ENCODE measurements at places on chromosomes 2 and 18.

- H3K36me3 ChIP-seq: no peaks in the 10 kb centered on the region
- no peak overlapping the region for H3K27ac ChIP-seq
- no peak for DNase-seq
- H3K4me1 ChIP-seq: no peaks in the 10 kb centered on the region
Observed at GRCh38 chr2:86661333-86661732, 37.7 kb upstream of the RNF103 start.

GRCh38 chr18:44564922-44565321, 115.8 kb upstream of the SETBP1 start:
- no peak overlapping the region for H3K4me3 ChIP-seq
- no peaks in the 10 kb centered on the region for H3K36me3 ChIP-seq
- no peaks in the 10 kb centered on the region for H3K27me3 ChIP-seq

- H3K27ac ChIP-seq: no peak overlapping the region
- no peaks in the 10 kb centered on the region for H3K36me3 ChIP-seq
- no peaks in the 10 kb centered on the region for H3K27me3 ChIP-seq
- DNase-seq: no peak
- no peak overlapping the region for H3K4me3 ChIP-seq
Observed at GRCh38 chr2:74564222-74564621, 9.7 kb downstream of the DOK1 start.

DNA sequence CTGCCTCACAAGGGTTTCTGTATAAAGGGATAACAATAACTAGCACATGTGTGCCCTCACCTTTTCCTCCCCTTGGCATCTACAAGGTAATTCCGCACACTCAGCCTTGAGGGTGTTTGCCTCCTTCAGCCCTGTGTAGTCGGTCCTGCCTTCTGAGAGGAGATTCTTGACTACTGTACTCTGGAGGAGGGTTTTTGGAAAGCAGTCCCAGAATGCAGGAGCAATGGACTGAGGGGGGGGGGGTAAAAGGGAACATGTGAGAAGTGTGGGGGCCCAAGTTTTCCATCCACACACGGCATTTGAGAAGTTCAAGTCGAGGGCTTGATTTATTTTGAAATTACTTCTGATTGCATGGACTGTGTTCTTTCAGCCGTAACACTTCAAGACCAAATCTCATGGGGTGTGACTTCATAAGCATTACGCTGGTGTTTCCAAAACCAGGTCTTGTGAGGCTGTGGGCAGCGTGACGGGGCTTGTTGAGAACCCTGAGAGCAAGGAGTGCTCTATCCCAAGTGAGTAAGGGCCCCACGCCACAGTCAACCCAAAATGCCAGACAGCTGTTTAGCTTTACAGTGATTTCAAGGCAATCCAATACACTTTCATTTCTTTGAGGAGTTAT, 198.7 kb upstream of the MEIS1 start:
- DNase-seq: no peak
- H3K36me3 ChIP-seq: no peaks in the 10 kb centered on the region
- no peak overlapping the region for H3K4me3 ChIP-seq
- no peaks in the 10 kb centered on the region for H3K27me3 ChIP-seq
- H3K27ac ChIP-seq: no peak overlapping the region

- DNase-seq: no peak
- no peaks in the 10 kb centered on the region for H3K36me3 ChIP-seq
- H3K4me3 ChIP-seq: no peak overlapping the region
- no peaks in the 10 kb centered on the region for H3K27me3 ChIP-seq
- H3K27ac ChIP-seq: no peak overlapping the region
Observed at GRCh38 chr2:78541088-78541450, 484.4 kb upstream of the REG3G start.

- no peak overlapping the region for H3K4me3 ChIP-seq
- DNase-seq: no peak
- no peaks in the 10 kb centered on the region for H3K27me3 ChIP-seq
- H3K4me1 ChIP-seq: peaks cover 94% of the 10 kb centered on the region
Observed at GRCh38 chr2:196149948-196150347, 21.4 kb downstream of the STK17B start.

DNA sequence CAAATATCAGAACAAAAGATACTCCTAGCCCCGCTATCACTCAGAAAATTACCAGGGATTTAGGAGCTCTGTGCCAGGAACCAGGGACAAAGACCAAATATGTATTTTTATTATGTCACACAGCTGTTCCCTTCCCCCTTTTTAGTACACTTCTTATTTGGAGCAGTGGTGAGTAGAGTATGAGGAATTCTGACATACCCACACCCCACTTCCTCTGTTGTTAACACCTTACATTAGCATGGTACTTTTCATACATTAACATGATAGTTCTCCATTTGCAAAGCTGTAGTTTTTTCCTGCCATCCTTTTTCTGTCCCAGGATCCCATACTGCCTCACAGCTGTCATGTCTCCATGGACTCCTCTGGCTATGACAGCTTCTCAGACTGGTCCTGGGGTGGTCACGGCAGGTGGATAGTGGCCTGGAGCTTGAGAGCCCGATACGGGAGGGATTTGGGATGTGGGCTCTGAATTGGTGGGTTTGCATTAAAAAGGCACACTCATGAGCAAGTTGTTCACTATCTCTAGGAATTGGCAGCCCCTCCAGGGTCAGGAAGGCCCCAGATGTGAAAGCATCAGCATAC, 100.2 kb downstream of the SH3RF3 start:
- DNase-seq: no peak
- no peak overlapping the region for H3K4me3 ChIP-seq
- H3K4me1 ChIP-seq: no peaks in the 10 kb centered on the region
- H3K27ac ChIP-seq: no peak overlapping the region
- no peaks in the 10 kb centered on the region for H3K36me3 ChIP-seq
- H3K27me3 ChIP-seq: peaks cover 12% of the 10 kb centered on the region

GRCh38 chr2:150075831-150076230, 411.6 kb downstream of the RND3 start:
- H3K27me3 ChIP-seq: no peaks in the 10 kb centered on the region
- DNase-seq: no peak
- H3K27ac ChIP-seq: no peak overlapping the region
- no peak overlapping the region for H3K4me3 ChIP-seq

GRCh38 chr2:111133603-111134002, 12.9 kb downstream of the BCL2L11 start:
- H3K4me3 ChIP-seq: no peak overlapping the region
- DNase-seq: no peak
- H3K27me3 ChIP-seq: no peaks in the 10 kb centered on the region
- no peaks in the 10 kb centered on the region for H3K4me1 ChIP-seq

DNA sequence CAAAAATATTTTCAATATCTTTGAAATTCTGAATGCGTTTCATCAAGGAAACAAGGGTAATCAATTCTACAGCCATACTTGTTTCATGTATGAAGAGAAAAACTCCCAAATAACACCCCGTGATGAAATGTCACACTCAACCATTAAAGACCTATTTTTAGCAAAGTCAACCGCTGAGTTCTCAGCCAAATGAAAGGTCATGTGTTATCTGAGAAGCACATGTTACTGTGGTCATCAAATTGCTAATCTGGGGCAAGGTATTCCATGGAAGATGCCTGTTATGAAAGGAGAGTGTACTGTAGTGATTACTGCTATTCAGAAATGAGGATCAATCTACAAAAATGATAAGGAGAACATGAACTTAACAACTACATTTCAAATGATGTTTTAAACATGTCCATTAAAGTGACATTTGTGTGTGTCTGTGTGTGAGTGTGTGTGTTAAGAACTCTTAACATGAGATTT, 126.7 kb downstream of the BCL2 start:
- H3K4me1 ChIP-seq: peaks cover 51% of the 10 kb centered on the region
- no peaks in the 10 kb centered on the region for H3K36me3 ChIP-seq
- DNase-seq: no peak
- no peaks in the 10 kb centered on the region for H3K27me3 ChIP-seq

Data from CD4-positive, alpha-beta memory T cell (primary cell).